ENCODE measurements at places on chromosomes 5 and 9.

DNA sequence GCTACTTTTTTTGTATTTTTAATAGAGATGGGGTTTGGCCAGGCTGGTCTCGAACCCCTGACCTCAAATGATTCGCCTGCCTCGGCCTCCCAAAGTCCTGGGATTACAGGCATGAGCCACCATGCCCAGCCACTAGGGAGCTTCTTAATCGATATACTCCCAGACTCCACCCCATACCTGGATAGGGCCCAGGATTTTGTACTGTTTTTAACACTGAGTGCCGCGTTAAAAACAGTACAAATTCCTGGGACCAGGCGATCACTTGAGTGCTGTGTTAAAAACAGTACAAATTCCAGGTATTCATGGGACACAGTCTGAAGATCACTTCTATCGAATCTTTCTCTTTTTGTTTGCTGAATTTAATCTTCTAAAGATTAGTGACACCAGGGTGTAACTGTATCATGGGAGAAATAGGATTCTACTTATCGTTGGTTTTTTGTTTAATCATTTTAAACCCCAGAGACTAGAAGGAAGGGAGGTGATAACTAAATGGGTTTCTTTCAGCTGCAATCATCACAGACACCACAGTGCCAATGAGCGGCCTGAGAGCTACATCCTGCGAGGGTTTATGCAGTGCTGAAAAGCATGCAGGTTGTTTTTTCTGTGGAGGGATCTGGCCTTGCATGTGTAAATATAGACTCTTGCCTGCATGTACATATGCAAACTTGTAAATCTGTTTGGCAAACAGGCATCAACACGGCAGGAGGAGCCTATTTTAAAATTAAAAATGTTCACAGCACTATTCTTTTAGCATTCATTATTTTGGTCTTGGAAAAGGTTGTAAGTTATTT lies 303.8 kb upstream of the WWC1 start:
- no peak for DNase-seq
- no peaks in the 10 kb centered on the region for H3K27me3 ChIP-seq
- H3K27ac ChIP-seq, result no peak overlapping the region

- peaks cover 13% of the 10 kb centered on the region for H3K4me1 ChIP-seq
- no peak overlapping the region for H3K4me3 ChIP-seq
- H3K27ac ChIP-seq, result peak overlapping the region; percentile 58
- H3K36me3 ChIP-seq, result no peaks in the 10 kb centered on the region
- DNase-seq, result peak; percentile 85
These were observed 35.6 kb upstream of the ANXA1 start for GRCh38 chr9:73116031-73116430.

GRCh38 chr5:178232124-178232919 lies at the start of gene PHYKPL:
Gene PHYKPL (minus strand): TSS chr5:178232802. CDS start chr5:178232550, 252 bp downstream.
- peak; percentile 51 for DNase-seq
- peaks cover 25% of the 10 kb centered on the region for H3K4me1 ChIP-seq
- no peaks in the 10 kb centered on the region for H3K27me3 ChIP-seq
- peak within 1 kb of the TSS; percentile 68 for H3K27ac ChIP-seq
- peak within 1 kb of the TSS; percentile 83 for H3K4me3 ChIP-seq

DNA sequence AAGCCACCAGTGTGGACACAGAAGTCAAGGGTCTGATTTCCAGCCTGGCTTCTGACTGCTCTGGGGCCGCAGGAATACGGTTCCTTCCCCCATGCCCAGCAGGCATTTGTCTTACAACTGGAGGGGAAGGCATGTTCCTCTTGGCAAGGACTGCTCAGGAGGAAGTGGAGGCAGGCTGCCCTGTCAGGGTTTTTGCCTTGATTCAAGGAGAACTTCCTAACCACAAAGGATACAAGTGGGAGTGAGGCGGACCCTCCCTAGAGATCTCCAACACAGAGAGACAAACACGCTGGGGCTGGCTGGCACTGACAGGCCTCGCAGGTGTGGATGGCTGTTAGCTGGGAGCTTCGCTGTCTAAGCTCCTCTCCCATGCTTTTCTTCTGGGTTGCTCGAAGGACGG lies 19.1 kb downstream of the TGFBI start:
- H3K4me1 ChIP-seq, result peaks cover 43% of the 10 kb centered on the region
- no peak for DNase-seq
- H3K36me3 ChIP-seq, result peaks cover 66% of the 10 kb centered on the region
- H3K27ac ChIP-seq, result peak overlapping the region; percentile 8
- no peak overlapping the region for H3K4me3 ChIP-seq

DNA sequence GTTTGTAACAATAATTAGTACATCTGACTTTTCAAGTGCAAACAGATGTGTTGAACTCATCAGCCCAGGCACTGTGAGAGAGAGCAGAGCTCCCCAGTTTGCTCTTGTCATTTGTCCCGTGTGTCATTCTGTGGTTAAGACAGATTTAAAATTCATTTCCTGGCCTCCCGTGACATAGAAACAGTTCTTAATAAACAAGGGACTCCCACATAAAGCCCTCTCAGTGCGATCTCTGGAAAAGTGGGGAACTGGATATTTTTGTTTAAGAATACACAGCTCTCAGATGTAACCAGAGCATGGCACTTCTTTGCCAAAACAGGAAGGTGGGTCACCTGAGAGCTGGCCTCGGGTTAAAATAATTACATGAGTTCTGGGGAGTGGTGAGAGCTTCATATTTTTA lies 58.6 kb downstream of the PRKACG start:
- no peak for DNase-seq
- H3K4me1 ChIP-seq, result no peaks in the 10 kb centered on the region
- H3K4me3 ChIP-seq, result no peak overlapping the region
- H3K36me3 ChIP-seq, result no peaks in the 10 kb centered on the region
- no peak overlapping the region for H3K27ac ChIP-seq
- H3K27me3 ChIP-seq, result no peaks in the 10 kb centered on the region

- H3K27ac ChIP-seq, result no peak overlapping the region
- H3K36me3 ChIP-seq, result no peaks in the 10 kb centered on the region
- H3K27me3 ChIP-seq, result no peaks in the 10 kb centered on the region
- H3K4me1 ChIP-seq, result peaks cover 35% of the 10 kb centered on the region
- DNase-seq, result no peak
These were observed 15.5 kb upstream of the CTSL start for GRCh38 chr9:87710443-87710842.

- no peaks in the 10 kb centered on the region for H3K4me1 ChIP-seq
- peaks cover 9% of the 10 kb centered on the region for H3K36me3 ChIP-seq
- H3K27ac ChIP-seq, result no peak overlapping the region
- H3K4me3 ChIP-seq, result no peak overlapping the region
These were observed 34.4 kb upstream of the SLC6A3 start for GRCh38 chr5:1479581-1480188.

GRCh38 chr5:102750151-102750834 lies 4.8 kb upstream of the PAM start:
- no peaks in the 10 kb centered on the region for H3K36me3 ChIP-seq
- DNase-seq, result no peak
- H3K4me1 ChIP-seq, result peaks cover 7% of the 10 kb centered on the region
- H3K4me3 ChIP-seq, result no peak overlapping the region
- H3K27ac ChIP-seq, result no peak overlapping the region
- H3K27me3 ChIP-seq, result peaks cover 2% of the 10 kb centered on the region

GRCh38 chr5:150442699-150443080 lies 6.8 kb downstream of the RPS14 start:
- H3K27me3 ChIP-seq, result no peaks in the 10 kb centered on the region
- no peak for DNase-seq
- H3K4me1 ChIP-seq, result peaks cover 16% of the 10 kb centered on the region
- no peak overlapping the region for H3K4me3 ChIP-seq
- H3K36me3 ChIP-seq, result peaks cover 45% of the 10 kb centered on the region

DNA sequence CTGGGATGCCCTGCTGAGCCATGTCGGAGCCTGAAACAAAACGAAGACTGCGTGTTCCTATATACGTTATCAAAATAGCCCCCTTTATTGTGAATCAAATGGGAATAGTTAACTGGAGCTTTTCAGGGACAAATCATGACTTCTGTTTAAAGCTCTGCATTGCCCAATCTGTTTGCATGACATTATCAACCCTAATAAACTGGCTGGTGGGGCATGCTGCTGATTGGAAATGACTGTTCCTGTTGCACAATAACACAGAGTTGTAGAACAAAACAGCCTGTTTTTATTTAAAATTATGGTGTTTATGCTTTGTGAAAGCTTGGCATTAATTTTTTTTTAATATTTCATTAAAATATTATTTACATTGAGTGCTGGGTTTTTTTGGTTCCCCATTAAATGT lies 215.5 kb downstream of the TMEM167A start:
- no peak overlapping the region for H3K4me3 ChIP-seq
- H3K4me1 ChIP-seq, result no peaks in the 10 kb centered on the region
- no peak overlapping the region for H3K27ac ChIP-seq
- no peak for DNase-seq
- no peaks in the 10 kb centered on the region for H3K36me3 ChIP-seq

DNA sequence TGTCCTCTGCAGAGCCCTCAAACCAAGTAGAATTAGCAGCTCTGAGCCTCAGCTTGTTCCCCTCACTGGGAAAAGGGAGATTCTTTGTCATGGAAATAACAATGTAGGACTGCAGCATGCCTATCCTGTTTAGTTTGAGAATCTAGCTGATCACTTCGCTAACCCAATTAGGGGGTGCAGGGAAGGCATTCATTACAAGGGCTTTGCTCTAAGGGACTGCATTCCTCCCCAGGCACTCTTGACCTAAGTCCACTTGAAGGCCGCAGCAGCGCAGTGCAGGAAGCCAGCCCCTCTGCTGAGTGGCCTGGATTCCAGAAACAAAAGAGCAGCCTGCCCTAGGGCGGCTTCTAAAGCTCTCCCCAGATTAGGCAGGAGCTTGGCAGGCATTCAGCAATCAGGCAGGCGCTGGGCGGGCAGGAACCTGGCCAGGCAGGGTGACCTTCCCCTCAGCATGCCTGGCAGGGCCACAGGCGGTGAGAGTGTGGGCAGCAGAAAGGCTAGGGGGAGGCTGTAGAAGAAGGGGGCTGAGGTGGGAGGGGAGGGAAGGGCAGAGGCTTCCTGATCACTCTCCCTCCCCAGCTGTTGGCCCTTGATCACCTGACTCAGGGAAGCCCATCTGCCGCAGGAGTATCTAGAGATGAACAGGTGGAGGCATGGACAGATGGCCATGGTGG lies 24.8 kb downstream of the CCNJL start:
- no peaks in the 10 kb centered on the region for H3K36me3 ChIP-seq
- H3K4me1 ChIP-seq, result peaks cover 15% of the 10 kb centered on the region
- H3K27ac ChIP-seq, result no peak overlapping the region
- H3K4me3 ChIP-seq, result no peak overlapping the region
- no peaks in the 10 kb centered on the region for H3K27me3 ChIP-seq
- DNase-seq, result peak; percentile 57

DNA sequence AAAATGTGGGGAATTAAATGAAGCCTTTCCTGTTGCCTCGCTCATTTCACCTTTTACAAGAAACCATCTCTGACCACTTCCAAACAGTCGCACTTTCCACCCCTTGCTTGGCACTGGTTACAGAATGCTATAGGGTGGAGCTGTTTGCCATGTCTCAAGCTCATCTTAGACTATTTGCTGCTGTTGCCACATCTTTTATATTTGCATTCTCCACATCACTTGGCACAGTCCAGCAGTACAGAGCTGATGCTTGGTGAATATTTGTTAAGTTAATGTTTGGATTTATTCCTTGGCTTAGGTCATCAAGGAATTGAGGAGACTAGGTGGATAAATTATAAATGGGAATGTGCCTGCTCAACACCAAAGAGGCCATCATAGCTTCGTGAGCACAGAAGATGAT lies 53.2 kb downstream of the GNA14 start:
- DNase-seq, result no peak
- H3K4me3 ChIP-seq, result no peak overlapping the region
- H3K36me3 ChIP-seq, result no peaks in the 10 kb centered on the region
- no peaks in the 10 kb centered on the region for H3K27me3 ChIP-seq
- no peaks in the 10 kb centered on the region for H3K4me1 ChIP-seq

DNA sequence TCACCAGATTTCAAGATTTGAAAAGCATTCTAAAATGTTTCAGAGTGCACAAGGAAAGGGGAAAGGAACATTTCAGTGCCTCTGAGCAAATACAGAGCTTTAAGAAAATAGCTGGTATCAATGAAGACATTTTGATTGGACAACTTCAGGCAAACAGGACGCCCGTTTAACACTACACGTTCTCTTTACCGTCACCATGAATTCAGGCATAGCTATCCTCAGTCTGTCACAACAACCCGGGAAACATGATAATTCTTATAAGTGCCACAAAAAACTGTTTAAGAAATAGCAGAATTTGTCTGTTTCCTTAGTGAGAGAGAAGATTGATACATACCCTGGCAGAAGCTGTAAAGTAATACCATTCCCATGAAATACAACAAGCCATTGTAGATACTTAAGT lies 392.4 kb upstream of the PDE4D start:
- H3K4me3 ChIP-seq, result no peak overlapping the region
- no peaks in the 10 kb centered on the region for H3K36me3 ChIP-seq
- H3K27me3 ChIP-seq, result no peaks in the 10 kb centered on the region
- H3K4me1 ChIP-seq, result no peaks in the 10 kb centered on the region

- no peak for DNase-seq
- no peaks in the 10 kb centered on the region for H3K27me3 ChIP-seq
- H3K4me1 ChIP-seq, result peaks cover 2% of the 10 kb centered on the region
- no peak overlapping the region for H3K27ac ChIP-seq
- H3K36me3 ChIP-seq, result no peaks in the 10 kb centered on the region
These were observed 65.2 kb upstream of the MAP1B start for GRCh38 chr5:72042097-72042496.

GRCh38 chr9:124688238-124688904 lies 82.7 kb downstream of the NR6A1 start:
- DNase-seq, result no peak
- no peak overlapping the region for H3K27ac ChIP-seq
- no peaks in the 10 kb centered on the region for H3K27me3 ChIP-seq
- peaks cover 8% of the 10 kb centered on the region for H3K4me1 ChIP-seq
- no peak overlapping the region for H3K4me3 ChIP-seq

- DNase-seq, result no peak
- no peaks in the 10 kb centered on the region for H3K4me1 ChIP-seq
- H3K27ac ChIP-seq, result no peak overlapping the region
- H3K36me3 ChIP-seq, result no peaks in the 10 kb centered on the region
- no peak overlapping the region for H3K4me3 ChIP-seq
These were observed 82.8 kb upstream of the SPATA31C2 start for GRCh38 chr9:88221105-88221504.

- H3K4me3 ChIP-seq, result peak overlapping the region; percentile 4
- H3K27ac ChIP-seq, result peak overlapping the region; percentile 83
- H3K27me3 ChIP-seq, result no peaks in the 10 kb centered on the region
These were observed 125.0 kb upstream of the MTAP start for GRCh38 chr9:21677387-21677786.

DNA sequence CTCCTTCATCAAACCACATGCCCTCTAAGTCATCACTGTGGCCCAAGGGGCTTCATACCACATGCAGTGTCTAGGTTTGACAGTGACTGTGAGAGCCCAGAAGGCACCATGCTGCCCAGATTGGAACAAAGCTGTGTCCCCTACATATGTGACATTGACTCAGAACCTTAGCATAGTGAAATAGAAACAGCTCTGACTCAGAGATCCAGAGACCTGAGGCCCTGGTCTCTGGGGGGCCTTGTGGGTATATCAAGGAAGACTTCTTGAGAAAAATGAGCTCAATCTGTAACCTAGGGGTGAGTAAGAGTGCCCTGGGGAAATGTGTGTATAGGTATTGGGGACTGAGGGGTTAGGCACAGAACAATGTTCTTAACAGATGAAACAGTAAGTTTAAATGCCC lies 7.1 kb upstream of the ENTREP1 start:
- no peaks in the 10 kb centered on the region for H3K36me3 ChIP-seq
- H3K4me1 ChIP-seq, result no peaks in the 10 kb centered on the region
- no peak for DNase-seq
- H3K27me3 ChIP-seq, result peaks cover 11% of the 10 kb centered on the region
